ENCODE measurements at places on chromosomes 4 and X.

DNA sequence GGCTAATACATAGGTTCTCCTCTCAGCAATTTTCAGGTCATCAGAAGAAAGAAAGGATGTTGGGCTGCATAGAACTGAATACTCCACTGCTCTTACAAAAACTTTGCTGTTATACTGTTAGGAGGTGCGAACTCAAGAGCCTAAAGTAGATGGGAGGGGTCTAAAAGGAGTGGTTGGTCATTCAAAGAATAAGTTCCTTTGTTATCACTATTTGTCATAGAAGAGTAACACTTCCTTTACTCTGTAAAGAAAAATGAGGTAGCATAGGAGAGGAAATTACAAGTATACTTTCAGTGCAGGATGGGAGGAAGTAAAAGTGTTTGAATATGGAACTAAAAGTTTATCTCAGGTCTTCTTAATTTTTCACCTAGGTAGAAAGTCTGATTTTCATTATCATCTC, 61.5 kb downstream of the CCNI start:
- no peak for DNase-seq

DNA sequence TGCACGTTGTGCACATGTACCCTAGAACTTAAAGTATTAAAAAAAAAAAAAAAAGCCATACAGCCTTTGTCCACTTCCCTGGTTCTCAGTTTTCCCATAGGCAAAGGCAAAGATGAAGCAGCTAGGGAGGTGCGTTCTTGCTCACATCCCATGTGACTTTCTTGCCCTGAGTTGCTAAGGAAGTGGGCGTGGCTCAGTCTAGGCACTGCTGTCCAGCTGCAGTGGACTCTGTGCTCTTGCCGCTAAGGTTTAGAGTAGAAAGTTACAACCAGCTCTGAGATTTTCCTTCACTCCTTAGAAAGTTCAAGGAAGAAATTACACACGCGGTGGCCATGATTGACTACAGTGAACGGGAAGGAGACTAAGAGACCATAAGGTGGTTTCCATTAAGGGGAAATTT, 144.7 kb downstream of the NAA11 start:
- DNase-seq: no peak

- DNase-seq: no peak
These were observed 53.5 kb downstream of the HTRA3 start for GRCh38 chr4:8322794-8323704.

DNA sequence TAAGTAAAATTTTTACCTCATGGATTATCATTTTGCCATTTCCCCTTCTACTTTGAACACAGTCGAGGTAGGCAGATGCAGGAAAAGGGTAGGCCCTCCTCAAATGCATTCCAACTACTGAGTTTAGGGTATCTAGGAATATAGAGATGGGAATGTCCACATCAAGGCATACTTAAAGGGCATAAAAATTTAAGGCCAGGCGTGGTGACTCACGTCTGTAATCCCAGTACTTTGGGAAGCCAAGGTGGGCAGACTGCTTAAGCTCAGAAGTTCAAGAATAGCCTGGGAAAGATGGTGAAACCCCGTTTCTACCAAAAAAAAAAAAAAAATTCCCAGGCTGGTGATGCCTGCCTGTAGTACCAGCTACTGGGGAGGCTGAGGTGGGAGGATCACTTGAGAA, 146.5 kb downstream of the PDGFC start:
- DNase-seq: no peak

- no peak for DNase-seq
These were observed 39.7 kb downstream of the REPS2 start for GRCh38 chrX:16986169-16986568.

DNA sequence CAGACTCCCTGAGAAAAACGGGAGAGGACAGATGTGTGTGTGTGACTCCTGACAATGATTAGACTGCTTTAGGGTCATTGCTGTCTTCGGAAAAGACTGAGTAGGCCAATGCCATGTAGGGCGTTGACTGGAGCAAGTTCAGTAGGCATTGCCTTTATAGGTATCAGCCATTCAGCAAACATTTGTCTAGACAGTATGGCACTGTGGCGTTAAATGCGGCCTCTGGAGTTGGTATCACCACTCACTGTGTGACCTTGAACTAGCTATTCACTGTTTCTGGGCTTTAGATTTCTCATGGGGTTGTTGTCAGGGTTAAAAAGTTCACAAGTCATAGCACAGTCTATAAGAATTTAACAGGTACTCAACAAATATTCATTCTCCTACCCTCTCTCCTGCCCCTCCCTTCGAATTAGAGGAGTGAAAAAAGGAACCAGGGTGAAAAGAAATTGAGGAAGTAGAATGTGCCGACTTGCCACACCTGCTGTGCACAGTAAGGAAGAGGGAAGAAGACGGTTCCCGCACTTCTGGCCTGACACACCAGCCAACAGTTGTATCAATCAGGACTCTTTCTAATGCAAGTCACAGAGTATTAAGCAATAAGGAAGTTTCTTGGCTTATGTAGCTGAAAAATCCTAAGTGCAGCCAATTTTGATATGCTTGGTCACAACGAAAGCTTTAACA, 83.2 kb upstream of the PLAC8 start:
- DNase-seq: no peak

DNA sequence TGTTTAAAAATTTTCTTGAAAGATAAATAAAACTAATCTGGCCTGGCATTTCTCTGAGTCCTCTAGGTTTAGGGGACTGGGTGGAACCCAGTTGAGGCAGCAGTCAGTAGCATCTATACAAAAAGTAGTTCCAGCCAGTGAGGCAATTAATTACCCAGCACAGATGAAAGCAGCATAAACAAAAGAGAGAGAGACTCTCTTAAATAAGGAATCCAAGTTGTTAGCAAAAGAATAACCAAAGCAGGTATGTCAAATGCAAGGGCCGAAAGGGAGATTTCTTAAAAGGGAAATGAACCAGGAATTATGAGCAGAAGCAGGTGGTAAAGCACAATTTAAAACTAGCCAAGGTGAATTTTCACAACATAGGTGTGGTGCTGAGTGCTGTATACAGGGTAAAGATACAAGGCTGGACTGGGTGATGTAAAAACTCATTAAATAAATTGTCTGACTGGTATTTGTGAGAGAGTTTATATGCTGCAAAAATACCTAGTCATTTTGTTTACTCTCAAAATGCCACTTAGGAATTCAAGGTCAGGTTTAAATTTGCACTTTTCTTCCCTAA, 94.6 kb upstream of the GALNT7 start:
- no peak for DNase-seq

DNA sequence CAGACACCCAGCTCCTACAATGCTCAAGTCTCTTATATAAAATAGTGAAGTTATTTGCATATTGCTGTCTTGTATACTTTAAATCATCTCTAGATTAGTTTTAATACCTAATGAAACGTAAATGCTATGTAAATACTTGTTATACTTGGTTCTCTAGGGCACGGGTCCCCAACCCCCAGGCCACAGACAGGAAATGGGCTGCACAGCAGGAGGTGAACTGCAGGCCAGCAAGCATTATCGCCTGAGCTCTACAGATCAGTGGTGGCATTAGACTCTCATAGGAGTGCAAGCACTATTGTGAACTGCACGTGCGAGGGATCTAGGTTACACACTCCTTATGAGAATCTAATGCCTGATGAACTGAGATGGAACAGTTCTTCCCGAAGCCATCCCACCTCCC, 395.9 kb upstream of the EMCN start:
- DNase-seq: no peak

GRCh38 chr4:110508827-110509710, 33.1 kb downstream of the ENPEP start:
- no peak for DNase-seq

- no peak for DNase-seq
These were observed 2.6 kb upstream of the SMARCA1 start for GRCh38 chrX:129525896-129526295.

Data from cerebellar nuclear complex (tissue), 1 donor.